ENCODE measurements at places on chromosomes 2 and 18. TPM values are rescaled to one million over a fixed set of nuclear protein-coding genes. Genes with fewer than 3 reads are reported as not detected.

Gene CDK15
- total RNA-seq = 1.7 TPM

Gene DNAH7
- total RNA-seq = 0.31 TPM

Gene SLC9A4
- total RNA-seq = not detected

Gene NT5DC4
- total RNA-seq = not detected

Gene MYCN
- total RNA-seq = not detected

Gene MBD2
- 21.6 TPM for total RNA-seq

Gene ZNF2
- total RNA-seq = 6.2 TPM

Gene LIMS2
- 1.7 TPM for total RNA-seq

Gene RAB6D
- total RNA-seq = not detected

Gene DLX2
- total RNA-seq = under 0.01 TPM

Gene CIAO1
- 170 TPM for total RNA-seq

Gene RGPD3
- 0.36 TPM for total RNA-seq

Gene PARD3B
- total RNA-seq = 6.2 TPM

Gene NBAS
- 49.3 TPM for total RNA-seq

Gene SGPP2
- not detected for total RNA-seq

Gene LHCGR
- not detected for total RNA-seq

Gene PRKAG3
- not detected for total RNA-seq

Gene POTEF
- total RNA-seq = not detected

Gene IGFBP5
- 1.4 TPM for total RNA-seq

Gene DYSF
- 0.34 TPM for total RNA-seq

Gene AUP1
- 173 TPM for total RNA-seq

Gene CXXC1
- total RNA-seq = 45.1 TPM

Gene ALPG
- not detected for total RNA-seq

Gene TNFRSF11A
- total RNA-seq = 0.73 TPM

Gene COL3A1
- 31.3 TPM for total RNA-seq

Gene TSPYL6
- total RNA-seq = not detected

Gene MEIS1
- 19.1 TPM for total RNA-seq

Gene HSPD1
- total RNA-seq = 505 TPM

Gene TNS1
- 15.1 TPM for total RNA-seq

Gene EIPR1
- 39.8 TPM for total RNA-seq

Gene USP34
- 87.9 TPM for total RNA-seq

Gene SPEG
- 0.36 TPM for total RNA-seq

Gene RFX8
- total RNA-seq = not detected

Gene CRACDL
- not detected for total RNA-seq

Gene HRH4
- total RNA-seq = 0.15 TPM

Gene C1GALT1C1L
- under 0.01 TPM for total RNA-seq

Gene NOSTRIN
- not detected for total RNA-seq

Gene ACTG2
- 4.7 TPM for total RNA-seq

Gene PDE1A
- under 0.01 TPM for total RNA-seq

Gene L3MBTL4
- total RNA-seq = 1.00 TPM

Gene EPHA4
- 36.0 TPM for total RNA-seq

Gene DOK6
- total RNA-seq = under 0.01 TPM

Gene RNMT
- 32.3 TPM for total RNA-seq

Gene ANKRD30B
- 3.1 TPM for total RNA-seq

Gene KCNG2
- total RNA-seq = not detected

Gene CROCC2
- total RNA-seq = under 0.01 TPM

Gene NTSR2
- not detected for total RNA-seq

Gene CCDC138
- 8.4 TPM for total RNA-seq

Gene CNPPD1
- total RNA-seq = 27.9 TPM

Gene RBM44
- total RNA-seq = 0.36 TPM

Gene FOXD4L1
- total RNA-seq = not detected

Gene TMEM200C
- total RNA-seq = not detected

Gene IL1B
- total RNA-seq = not detected

Gene GALNT5
- total RNA-seq = 0.33 TPM

Gene LDLRAD4
- 4.0 TPM for total RNA-seq

Gene DIPK1C
- total RNA-seq = 0.33 TPM

Gene TP53I3
- 49.4 TPM for total RNA-seq

Gene RPIA
- total RNA-seq = 11.0 TPM

Measured in melanocyte of skin (primary cell).